ENCODE measurements at places on chromosomes 4 and X.

- no peak for DNase-seq
Measured at GRCh38 chr4:168380290-168380689, 61.7 kb upstream of the DDX60 start.

- no peak for DNase-seq
Measured at GRCh38 chr4:119027811-119028210, 107.8 kb upstream of the MYOZ2 start.

DNA sequence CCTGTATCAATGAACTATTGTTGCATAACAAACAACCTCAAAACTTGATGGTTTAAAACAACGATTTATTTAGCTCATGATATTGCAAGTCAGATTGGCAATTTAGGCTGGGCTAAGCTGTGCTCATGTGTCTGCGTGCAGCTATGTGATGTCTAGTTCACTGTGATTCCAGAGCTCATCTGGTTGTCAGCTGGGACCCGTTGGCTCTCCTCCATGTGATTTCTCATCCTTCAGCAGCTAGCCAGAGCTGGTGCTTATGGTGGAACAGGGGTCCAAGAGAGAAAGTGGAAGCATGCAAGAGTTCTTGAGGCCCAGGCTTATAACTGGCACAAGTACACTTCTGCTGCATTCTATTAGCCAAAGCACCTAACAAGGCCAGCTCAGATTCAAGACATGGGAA is 28.8 kb upstream of the TRPC3 start:
- no peak for DNase-seq

- no peak for DNase-seq
Measured at GRCh38 chr4:88110826-88111225, 47.6 kb downstream of the ABCG2 start.

DNA sequence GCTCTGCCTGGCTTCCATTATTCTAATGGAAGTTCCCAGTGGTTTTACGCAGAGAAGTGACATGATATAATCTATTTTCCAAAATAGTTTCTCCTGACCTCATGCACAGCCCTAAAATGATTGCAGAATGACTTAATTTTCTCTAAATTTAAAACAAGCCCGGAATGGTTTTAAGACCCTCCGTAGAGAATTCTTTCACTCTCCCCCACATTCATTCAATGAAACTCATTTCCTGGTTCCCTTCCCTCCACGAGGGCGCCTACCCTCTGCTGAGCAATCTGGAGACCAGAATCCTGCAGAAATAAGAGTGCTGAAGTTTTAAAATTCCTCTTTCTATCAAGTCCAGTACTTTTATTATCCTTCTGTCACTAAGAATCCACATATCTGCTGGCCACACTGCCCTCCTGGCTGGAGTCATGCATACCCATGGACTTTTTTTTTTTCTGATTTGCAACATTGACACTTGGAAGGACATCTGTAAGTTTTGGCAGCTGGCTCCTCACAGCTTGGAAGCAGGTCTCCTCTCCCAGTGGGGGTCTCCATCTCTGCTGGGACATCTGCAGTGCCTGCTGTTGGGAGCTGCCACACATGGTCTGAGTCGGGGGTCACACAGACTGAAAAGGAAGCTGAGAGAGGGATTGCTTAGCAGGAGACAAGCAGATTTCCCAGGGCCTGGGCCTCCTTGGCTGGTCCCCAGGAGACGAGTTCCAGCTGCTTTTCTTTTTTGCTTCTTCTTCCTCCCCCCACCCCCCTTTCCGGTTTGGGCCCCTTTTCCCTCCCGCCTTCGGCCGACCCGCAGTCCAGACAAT is 86.1 kb downstream of the SOWAHB start:
- DNase-seq: no peak

- DNase-seq: no peak
Measured at GRCh38 chr4:153211986-153212728, 7.9 kb downstream of the TRIM2 start.

GRCh38 chrX:67607466-67607865 is 63.6 kb downstream of the AR start:
- DNase-seq: no peak

DNA sequence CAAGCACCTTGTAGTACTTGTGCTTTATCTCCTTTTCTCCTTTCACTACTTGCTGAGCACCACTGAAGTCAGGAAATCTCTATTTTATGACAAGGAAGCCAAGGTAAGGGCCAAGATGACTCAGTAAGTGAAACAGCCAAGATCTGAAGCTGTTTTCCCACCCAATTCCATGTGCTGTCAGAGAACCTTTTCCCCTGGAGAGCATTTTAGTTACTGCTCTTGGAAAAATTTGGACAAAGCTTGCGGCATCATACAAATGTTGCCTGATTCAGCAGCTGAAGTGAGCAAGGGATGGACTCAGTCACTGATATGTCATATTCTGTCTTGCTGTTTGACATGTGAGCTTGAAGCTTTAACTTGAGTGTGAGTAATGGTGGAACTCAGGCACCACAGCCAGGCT is 391.4 kb downstream of the RAB28 start:
- DNase-seq: no peak

- no peak for DNase-seq
Measured at GRCh38 chrX:129719268-129719667, 19.5 kb upstream of the XPNPEP2 start.

DNA sequence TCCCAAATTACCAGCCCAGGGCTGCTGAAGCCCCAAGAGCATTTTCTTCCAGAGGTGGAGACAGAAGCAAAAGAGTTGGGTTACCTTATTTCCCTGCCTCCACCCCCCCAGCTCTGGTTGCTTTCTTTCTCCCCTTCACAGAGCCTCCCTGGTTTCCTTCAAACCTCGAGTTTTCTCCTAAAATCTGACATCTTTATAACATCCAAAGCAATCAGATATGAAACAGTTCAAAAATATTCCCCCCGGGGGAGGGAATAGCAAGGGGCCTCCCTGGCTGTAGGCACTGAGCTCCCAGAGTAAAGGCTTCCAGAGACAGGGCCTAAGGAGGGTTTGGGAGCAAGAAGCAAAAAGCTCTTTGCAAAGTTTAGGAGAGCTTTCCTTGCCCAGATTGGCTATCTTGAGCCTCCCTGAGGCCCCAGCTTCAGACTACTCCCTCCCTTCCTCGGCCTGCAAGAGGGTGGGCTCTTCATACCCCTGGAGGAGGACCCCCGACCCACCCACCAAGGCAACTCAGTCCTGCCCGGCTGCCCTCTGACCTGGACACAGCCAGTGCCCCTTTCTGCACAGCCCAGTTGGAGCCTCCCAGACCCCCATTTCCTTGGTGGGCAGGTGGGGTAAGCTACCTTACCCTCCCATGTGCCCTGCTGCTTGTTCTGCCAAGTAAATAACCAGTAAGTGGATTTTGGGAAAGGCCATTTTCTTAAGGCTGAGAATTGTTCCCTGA is 7.6 kb downstream of the MAMLD1 start:
- DNase-seq: no peak

- DNase-seq: no peak
Measured at GRCh38 chr4:134505511-134505910, 303.9 kb upstream of the PABPC4L start.

DNA sequence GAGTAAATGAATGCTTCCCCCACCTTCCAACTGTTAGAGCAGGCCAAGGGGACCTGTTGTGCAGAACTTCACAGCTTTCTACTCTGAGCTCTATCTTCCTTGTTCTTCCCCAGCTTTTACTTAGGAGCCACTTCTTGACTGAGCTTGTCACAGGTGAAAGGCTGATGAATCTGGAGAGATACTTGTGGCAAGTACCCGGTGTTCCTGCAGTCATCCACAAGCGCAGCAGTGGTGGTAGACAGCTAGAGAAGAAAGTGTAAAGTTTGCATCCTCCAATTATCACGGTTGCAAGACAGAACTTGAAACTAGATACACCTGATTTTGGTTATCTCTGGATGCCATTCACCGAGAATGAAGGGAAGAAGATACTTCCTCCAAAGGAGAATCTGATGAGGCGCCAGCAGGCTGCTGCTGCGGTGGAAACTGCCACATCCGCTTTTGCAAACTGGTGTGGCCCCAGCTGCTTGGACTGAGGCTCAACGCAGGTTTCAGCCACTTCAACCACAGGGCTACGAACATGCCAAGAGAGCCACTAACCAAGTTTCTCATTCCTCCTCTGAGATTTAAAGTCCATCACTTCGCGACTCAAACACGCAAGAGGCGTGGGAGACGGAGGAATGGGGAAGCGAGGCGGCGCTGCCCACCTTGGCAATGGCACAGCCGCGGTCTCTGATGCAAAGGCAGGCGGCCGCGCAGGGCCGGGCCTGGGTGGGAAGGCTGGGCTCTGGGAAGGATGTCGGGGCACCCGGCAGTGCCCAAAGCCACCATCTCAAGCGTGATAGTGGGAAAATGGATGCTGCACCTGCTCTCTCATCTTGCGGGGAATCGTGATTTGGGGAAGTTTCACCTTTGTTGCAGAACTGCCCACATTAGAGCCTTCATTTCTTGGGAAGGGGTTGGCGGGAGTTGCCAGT is 1.3 kb upstream of the FHIP1A start:
- DNase-seq: no peak

DNA sequence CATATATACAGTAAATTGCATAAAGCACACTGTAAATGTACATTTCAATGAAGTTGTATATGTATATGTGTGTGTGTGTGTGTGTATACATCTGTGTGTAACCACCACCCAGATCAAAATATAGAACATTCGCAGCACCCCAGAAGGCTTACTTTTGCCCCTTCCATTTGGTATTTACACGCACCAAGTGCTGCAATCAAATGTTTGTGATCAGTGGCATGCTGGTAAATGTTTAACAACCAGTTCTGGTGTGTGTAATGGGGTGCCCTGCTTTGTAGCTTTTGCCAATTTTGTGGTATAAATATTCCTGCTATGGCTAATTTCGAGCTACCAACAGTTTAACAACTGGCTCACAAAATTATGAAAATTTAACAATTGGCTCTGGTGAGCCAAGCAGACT is 101.3 kb downstream of the RTL5 start:
- DNase-seq: no peak

- no peak for DNase-seq
Measured at GRCh38 chr4:42050516-42051249, 60.4 kb downstream of the SLC30A9 start.

- DNase-seq: no peak
Measured at GRCh38 chr4:160375772-160376452, 1273.0 kb downstream of the RAPGEF2 start.

DNA sequence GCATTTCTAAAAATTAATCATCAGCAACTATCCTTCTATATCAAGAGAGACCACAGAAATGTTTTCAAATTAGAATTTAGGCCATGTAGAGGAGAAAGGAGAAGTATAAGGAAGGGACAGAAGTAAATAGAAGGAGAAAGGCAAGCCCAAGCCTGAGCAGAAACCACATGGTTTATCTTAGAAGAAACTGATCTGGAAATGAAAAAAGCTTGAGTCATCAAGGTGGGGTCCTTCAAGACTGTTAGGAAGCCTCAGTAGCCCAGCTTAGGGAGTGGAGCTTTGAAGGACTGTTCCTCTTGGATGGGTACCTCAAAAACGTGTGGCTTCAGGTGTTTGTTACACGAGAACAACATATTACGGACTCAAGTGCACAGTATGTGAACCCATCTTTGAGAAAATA is 4.5 kb downstream of the BMX start:
- no peak for DNase-seq

DNA sequence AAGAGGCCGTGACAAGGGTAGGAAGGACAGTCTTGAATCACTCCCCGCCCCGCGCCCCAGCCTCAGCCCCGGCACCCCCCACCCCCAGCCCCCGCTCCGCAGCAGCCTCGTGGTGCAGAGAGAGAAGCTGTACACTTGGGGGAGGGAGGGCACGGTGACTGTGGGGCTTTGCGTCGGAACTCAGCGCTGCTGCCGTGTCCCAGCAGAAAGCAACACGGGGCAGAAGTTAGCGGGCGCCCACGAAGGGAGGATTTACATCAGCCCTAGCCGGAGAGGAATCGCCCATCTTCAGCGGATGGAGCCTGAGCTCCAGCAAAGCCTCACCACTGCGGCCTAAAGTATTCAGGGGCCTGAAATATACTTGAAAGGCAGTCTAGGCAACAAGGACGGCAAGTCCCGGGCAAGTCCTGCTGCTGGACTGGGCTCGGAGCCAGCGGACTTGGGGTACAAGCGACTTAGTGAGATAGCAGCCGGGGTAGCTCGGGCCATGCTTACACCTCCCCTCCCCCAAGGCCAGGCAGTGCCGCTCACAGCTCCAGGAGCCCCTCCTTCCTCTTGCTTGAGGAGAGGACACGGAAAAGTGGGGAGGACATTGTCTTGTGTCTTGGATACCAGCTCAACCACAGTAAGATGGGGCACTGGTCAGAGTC is 18.5 kb upstream of the OPN1LW start:
- no peak for DNase-seq

DNA sequence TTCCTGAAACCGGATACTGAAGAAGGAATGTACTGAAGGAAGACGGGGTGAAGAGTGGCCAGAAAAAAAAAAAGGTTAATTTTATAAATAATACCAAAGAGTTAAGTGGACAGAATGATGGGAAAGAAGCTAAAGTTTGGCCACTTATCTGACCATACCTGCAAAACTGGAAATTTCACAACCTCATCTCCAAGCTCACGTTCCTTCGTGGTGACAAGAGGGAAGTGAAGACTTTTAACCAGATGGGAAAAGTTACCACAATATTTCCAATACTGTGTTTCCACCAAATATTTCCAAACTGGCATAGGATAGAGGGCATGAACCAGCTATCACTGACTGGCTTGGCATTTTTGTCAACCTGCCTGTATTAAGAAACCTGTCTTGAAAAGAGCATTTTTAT is 56.4 kb downstream of the MAML3 start:
- DNase-seq: no peak

- DNase-seq: no peak
Measured at GRCh38 chr4:48489683-48490011, 405 bp upstream of the ZAR1 start.

- DNase-seq: no peak
Measured at GRCh38 chr4:900721-901120, 31.4 kb downstream of the GAK start.

GRCh38 chrX:11778230-11778629 is 20.2 kb downstream of the MSL3 start:
- DNase-seq: no peak

GRCh38 chr4:185783574-185783973 is 28.4 kb downstream of the SORBS2 start:
- DNase-seq: no peak

DNA sequence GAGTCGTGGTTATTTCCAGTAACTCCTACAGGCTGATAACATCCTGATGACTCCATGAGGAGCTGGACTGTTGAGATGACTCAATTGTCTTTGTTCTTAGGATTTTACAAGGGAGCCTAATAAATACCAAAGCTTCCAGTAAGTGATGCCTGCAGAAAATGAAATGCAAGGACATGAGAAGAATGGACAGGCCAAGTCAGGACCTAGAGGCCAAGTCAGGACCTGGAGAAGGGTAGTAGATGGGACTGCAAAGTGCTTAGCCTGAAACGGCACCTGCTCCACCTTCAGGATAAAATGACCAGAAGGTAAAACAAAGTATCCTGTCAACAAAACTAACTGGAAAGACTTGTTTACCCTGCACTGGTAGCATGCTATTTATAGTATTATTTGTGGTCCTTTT is 6.4 kb upstream of the SLC10A6 start:
- DNase-seq: no peak

DNA sequence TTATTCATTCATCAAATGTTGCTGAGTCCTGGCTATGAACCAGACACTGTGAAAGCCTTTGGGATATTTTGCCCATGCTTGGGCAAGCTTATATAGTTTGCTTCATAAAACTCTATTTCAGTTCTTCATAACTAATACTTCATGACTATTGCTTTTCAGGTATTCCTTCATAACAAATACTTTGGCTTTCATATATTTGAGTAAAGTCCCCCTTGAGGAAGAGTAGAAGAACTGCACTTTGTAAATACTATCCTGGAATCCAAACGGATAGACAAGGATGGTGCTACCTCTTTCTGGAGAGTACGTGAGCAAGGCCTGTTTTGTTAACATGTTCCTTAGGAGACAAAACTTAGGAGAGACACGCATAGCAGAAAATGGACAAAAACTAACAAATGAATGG is 1.7 kb upstream of the AFP start:
- DNase-seq: no peak

All from stimulated activated CD8-positive, alpha-beta memory T cell treated with anti-CD3 and anti-CD28 coated beads, Interleukin-2, amount 100 ng/mL, for 1 hour (primary cell).